Stimulated activated CD4-positive, alpha-beta T cell treated with anti-CD3 and anti-CD28 coated beads, Interleukin-12 subunit alpha, Interleukin-12 subunit beta, amount 100 ng/mL, for 48 hours (primary cell): ENCODE measurements at places on chromosomes 5 and 9.

DNA sequence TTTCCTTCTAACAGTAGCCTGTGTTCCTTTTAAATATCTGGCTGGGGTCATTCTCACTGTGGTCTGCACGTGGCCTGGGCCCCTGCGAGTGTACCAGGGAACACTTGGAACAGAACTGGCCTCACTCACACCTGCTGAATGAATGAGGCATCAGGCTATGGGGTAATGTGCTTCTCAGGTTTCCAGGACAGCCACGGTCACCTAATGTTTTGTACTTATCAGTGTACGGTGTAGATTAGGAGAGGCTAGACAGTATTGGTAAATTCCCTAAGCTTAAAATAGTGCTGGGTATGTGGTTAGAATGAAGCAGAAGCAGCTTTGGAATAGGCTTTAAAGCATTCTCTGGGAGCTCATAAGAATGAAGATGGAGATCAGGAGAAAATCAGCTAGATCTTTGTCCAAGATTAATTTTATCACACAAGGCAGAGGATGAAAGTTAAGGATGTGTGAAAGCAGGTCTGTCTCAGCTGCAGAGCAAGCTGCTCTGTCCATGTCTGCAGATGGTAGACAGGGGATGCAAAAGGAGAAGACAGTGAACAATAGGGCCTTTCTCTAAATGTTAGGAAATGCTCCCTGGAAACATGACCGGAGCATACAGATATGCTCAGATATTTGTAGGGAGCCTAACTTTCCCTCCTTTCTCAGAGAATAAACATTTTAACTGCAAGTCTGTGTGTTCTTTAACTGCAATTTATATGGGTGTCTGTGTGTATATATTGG lies 267.5 kb downstream of the NR3C1 start:
- no peak for DNase-seq

- DNase-seq: no peak
These were observed 102.3 kb downstream of the SLC25A46 start for GRCh38 chr5:110841137-110841536.

GRCh38 chr5:80181618-80182211 lies 74.1 kb downstream of the SERINC5 start:
- no peak for DNase-seq

DNA sequence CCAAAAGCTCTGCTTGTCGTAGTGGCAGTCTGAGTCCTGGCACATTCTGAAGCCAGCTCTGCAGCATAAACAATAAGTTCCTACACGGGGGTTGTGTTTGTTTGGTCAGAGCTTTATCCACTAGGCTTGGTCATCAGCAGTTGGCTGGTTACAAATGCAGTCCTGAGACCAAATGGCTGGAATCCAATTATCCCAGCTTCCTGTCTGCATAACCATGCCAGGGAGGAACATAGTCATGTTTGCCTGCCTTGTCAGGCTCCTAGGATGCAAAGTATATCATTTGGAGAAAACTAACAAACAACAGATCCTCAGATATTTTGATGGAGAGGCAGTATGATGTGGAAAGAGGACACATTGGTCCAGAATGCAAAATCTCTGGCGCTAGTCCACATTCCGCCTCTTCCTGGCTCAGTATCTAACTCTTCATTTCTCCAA lies 85.8 kb downstream of the FBXO38 start:
- no peak for DNase-seq

- no peak for DNase-seq
These were observed 325.2 kb downstream of the PSAT1 start for GRCh38 chr9:78622126-78622525.

DNA sequence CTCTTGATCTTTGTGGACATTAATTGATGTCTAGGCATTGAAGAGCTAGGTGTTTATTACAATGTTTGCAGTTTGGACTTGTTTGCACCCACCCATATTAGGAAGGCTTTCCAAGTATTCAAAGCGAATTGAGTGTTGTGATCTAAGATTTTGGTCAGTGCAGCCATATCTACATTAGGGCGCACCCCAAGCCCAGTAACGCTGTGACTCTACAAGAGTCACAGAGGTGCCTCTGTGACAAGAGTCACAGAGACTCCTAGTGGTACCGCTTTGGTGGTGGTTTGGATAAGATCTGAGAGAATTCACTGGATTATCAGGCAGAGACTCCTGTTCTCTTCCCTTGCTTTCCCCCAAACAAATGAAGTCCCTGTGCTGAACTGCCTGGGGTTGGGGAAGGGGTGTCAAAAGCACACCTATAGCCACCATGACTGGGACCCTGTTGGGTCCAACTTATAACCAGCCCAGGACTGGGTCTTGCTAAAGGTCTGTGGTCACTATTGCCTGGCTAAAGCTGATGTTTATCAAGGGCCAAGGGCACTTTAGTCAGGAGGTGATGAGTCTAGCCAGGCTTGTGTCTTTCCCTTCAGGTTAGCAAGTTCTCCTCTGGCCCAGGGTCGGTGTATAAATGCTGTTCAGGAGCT lies 114.1 kb upstream of the RIOK2 start:
- DNase-seq: no peak

DNA sequence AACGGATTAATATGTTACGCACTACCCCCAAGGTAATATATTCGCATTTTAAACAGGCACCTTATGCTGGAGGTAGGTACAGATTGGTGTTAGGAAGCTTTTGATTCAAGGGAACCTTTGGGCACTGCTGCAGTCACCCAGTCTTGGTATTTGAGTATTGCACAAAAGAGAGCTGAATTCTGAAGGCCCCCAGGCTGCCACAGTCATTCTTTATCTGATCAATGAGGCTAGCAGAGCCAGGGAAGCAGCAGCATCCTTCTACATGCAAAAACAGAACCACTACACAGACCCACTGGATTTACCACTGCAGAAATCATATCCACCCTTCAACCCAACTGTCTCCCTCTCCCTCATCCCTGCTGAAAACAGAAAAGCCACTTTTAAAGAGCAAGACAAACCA lies 121.2 kb upstream of the GRIN3A start:
- no peak for DNase-seq

DNA sequence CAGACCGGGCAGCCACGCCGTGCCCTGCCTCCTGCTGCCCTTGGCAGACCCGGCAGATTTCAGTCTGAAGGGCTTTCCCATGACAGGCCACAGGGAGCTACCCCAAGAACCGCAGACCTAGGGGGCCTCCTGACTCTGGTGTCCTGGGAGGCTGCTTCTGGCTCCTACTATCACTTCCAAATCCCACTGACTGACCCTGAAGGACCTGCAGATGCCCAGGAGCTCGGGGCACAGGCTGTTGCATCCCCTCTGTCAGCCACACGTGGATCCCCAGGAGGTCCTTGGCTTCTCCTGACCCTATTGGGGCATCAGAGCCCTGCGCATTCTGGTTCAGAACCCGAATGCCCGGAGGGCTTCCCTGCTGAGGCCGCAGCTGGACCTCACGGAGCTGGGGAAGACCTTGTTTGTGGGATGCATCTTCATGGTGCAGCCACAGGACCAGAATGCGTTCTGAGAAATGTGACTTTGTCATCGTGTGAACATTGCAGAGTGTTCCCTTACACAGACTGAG lies 81.3 kb upstream of the IRX4 start:
- DNase-seq: no peak

GRCh38 chr5:67806654-67807438 lies 408.7 kb upstream of the PIK3R1 start:
- DNase-seq: no peak

- no peak for DNase-seq
These were observed 5.7 kb downstream of the RABGAP1 start for GRCh38 chr9:122946461-122947005.

GRCh38 chr5:120463991-120464626 lies at the start of gene PRR16:
Gene PRR16 (plus strand): TSS chr5:120464300.
- no peak for DNase-seq
